Left lung (tissue), 14 donors: ENCODE measurements at places on chromosomes 16 and 17. TPM values are rescaled to one million over a fixed set of nuclear protein-coding genes. Genes with fewer than 3 reads are reported as not detected.

Gene MMD
- 29.7 TPM for polyA plus RNA-seq

Gene CEP112
- 23.1 TPM for polyA plus RNA-seq

Gene PTX4
- 0.15 TPM for polyA plus RNA-seq

Gene LRRC37A2
- polyA plus RNA-seq: 60.4 TPM

Gene NKD1
- 33.3 TPM for polyA plus RNA-seq

Gene ABCC11
- 0.14 TPM for polyA plus RNA-seq

Gene MYH3
- polyA plus RNA-seq: 3.7 TPM

Gene NPIPA5
- polyA plus RNA-seq: 43.5 TPM

Gene ENPP7
- not detected for polyA plus RNA-seq

Gene CNTD1
- 2.0 TPM for polyA plus RNA-seq

Gene ACACA
- 48.3 TPM for polyA plus RNA-seq

Gene WSCD1
- 5.2 TPM for polyA plus RNA-seq

Gene SLC16A11
- polyA plus RNA-seq: 0.74 TPM

Gene CCT6B
- polyA plus RNA-seq: 4.0 TPM
